ENCODE measurements at places on chromosomes 3 and 15. TPM values are rescaled to one million over a fixed set of nuclear protein-coding genes. Genes with fewer than 3 reads are reported as not detected.

Gene SPSB4
- not detected for total RNA-seq

Gene EPHB3
- total RNA-seq = 6.9 TPM

Gene P2RY14
- total RNA-seq = not detected

Gene SLC9C1
- total RNA-seq = 0.43 TPM

Gene FANCD2OS
- not detected for total RNA-seq

Gene TP63
- total RNA-seq = 0.20 TPM
